LNCaP clone FGC (cell line): ENCODE measurements at places on chromosomes 13 and 19.

DNA sequence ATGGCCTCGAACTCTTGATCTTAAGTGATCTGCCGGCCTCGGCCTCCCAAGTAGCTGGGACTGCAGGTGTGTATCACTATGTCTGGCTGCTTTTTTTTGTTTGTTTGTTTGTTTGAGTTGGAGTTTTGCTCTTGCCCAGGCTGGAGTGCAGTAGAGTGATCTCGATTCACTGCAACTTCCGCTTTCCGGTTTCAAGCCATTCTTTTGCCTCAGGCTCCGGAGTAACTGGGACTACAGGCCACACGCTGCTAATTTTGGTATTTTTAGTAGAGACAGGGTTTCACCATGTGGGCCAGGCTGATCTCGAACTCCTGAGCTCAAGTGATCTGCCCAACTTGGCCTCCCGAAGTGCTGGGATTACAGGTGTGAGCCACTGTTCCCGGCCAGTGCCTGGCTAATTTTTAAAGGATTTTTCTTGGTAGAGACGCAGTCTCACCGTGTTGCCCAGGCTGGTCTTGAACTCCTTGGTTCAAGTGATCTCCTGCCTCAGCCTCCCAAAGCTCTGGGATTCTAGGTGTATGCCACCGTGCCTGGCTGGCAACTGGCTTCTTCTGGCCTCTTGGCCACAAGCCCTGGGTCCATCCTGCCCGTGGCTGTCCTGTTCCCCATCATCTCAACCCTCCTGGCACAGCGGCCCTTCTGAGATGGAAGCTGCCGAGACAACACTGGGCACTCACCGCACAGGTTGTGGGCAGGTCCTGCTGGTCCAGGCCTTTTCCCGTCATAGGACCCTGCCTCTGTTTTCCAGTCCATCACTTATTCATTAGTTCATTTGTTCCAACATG, 11.5 kb downstream of the TECR start:
- DNase-seq, result no peak

DNA sequence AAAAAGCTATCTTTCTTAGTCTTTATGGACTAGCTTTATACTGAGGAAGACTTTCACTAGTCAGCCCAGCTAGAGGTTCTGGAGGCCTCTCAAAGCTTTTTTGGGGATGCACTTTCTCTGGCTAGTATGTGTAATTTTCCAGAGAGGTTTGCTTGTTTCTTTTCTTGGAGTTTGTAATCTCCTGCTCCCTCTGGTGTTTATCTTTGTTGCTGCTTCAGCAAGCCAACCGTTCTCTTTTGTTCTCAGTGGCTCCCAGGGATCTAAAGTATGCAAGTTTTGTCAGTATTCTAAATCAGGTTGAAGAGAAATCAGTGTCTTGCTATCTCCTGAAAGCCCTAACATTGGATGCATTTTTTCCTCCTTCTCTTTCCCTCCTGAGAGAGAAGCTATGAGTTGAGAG, 121.1 kb upstream of the MYO16 start:
- DNase-seq, result no peak

DNA sequence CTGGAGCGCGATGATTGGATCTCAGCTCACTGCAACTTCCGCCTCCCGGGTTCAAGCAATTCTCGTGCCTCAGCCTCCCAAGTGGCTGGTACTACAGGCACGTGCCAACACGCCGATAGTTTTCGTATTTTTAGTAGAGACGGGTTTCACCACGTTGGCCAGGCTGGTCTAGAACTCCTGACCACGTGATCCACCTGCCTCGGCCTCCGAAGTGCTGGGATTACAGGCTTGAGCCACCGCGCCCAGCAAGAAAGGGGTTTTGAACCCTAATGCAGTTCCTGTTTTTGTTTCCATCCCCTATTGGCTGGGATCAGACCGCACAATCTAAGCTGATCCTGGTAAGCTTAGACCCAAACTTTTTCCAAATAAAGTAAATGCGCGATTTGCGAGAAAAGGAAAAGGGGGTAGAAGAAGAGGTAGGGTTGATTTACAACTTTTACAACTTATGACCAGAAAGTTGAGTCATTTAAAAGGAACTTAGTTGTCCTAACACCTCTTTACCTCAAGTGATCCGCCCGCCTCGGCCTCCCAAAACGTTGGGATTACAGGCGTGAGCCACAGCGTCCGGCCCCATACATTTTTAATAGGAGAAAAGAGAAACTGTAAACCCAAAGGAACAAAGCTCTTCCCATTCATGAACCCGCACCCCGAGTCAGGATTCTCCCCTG, 764 bp downstream of the ZNF626 start:
- DNase-seq, result no peak

- no peak for DNase-seq
These were observed 21.2 kb downstream of the C2CD4C start for GRCh38 chr19:387777-388176.

GRCh38 chr19:10769533-10770491, 51.9 kb downstream of the DNM2 start:
- DNase-seq, result no peak

GRCh38 chr19:6271721-6272410, 7.9 kb downstream of the MLLT1 start:
- no peak for DNase-seq

- DNase-seq, result no peak
These were observed at the start of gene TLE2 for GRCh38 chr19:3029065-3029923. Gene TLE2 (minus strand): TSS chr19:3029280. CDS start chr19:3028904, 376 bp downstream.

- no peak for DNase-seq
These were observed 52.5 kb downstream of the POSTN start for GRCh38 chr13:37546087-37546486.

GRCh38 chr19:51777570-51778462, 16.8 kb downstream of the FPR2 start:
- DNase-seq, result peak; percentile 67

DNA sequence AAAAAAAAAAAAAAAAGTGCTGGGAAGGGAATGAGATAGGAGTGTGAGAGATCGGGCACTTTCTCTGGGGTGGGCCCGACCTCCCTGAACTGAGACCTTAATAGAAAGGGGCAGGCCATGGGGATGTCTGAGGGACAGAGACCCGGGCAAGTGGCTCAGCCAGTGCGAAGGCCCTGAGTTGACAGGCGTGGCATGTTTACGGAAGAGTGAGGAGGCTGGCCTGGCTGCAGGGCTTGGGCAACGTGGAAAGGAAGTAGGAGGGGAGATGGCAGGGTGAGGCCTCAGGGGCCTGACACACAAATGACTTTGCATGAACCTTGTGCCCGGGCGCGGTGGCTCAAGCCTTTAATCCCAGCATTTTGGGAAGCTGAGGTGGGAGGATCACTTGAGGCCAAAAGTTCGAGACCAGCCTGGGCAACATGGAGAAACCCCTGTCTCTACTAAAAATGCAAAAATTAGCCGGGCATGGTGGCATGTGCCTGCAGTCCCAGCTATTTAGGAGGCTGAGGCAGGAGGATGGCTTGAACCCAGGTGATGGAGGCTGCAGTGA, 13.9 kb downstream of the FCHO1 start:
- DNase-seq, result no peak

GRCh38 chr13:51981355-51981754, 29.9 kb downstream of the ATP7B start:
- DNase-seq, result no peak

DNA sequence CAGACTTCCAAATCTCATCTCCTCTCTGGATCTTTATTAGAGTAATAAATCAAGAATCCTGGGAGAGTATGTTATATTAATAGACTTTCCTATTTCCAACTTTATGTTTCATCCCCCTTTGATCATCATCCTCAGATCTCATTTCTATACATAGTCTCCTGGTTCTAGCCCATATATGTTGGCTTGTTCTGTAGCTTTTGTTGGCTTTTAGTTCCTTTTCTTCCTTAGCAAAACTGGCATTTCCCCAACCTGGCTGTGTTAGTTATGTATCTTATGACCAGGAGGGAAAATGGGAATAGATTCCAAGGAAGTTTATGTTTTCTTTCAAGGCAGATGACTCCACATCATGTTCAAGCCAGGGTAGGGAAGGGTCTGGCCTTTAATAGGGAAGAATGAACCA, 2464.5 kb downstream of the PCDH9 start:
- no peak for DNase-seq
